ENCODE measurements at places on chromosomes 1 and 21.

DNA sequence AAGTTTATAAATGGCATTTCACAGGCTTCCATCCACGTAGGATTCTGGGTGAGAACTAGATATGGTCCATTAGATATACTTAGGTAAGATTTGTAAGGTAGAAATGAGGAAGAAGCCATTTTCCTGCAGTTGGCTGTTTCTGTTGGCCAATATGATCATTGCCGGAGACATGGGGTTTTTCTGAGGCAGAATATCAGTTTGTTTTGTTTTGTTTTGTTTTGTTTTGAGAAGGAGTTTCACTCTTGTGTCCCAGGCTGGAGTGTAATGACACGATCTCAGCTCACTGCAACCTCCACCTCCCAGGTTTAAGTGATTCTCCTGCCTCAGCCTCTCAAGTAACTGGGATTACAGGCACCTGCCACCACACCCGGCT lies 8.7 kb upstream of the EYA3 start:
- no peak for DNase-seq

GRCh38 chr1:51372561-51372960 lies 42.2 kb upstream of the TTC39A start:
- DNase-seq: no peak

- DNase-seq: no peak
Measured at GRCh38 chr1:183091181-183091580, 68.0 kb downstream of the LAMC1 start.

- DNase-seq: no peak
Measured at GRCh38 chr1:168845140-168845539, 116.1 kb upstream of the DPT start.

DNA sequence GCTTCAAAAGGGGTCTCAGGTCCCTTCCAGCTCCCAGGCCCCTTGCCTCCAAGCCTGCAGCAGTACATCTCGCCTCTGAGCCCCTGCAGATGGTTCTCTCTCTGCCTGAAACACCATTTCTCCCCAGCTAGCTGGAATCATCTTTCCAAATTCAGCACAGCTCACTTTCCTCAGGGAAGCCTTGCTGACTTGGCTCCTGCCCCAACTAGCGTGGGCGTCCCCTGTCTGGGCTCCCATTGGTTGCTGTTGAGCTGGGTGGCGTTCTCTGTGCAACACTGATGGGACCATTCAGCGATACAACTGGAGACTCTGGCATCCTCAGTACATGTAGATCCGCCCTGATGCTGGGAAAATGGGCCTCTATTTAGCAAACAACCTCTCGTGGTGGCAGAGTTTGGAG lies 141.3 kb upstream of the IGSF21 start:
- DNase-seq: no peak

DNA sequence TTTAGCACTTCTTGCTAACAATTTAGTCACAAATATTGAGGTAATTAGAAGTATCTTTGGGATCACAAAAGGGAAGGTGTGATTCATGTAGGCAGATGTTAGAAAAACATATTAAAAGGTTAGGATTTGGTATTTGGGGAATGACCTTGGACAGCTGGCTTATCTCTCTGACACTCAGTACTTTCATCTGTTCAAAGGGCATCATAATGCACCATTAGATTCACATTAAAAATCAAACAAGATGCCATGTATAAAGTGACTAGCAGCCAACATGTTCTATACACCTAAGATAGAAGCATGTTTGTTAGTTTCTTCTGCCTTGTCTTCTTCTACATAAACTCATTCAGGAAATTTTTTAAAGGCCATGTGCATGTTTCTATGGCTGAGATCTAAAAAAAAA lies 56.5 kb upstream of the ESRRG start:
- no peak for DNase-seq

DNA sequence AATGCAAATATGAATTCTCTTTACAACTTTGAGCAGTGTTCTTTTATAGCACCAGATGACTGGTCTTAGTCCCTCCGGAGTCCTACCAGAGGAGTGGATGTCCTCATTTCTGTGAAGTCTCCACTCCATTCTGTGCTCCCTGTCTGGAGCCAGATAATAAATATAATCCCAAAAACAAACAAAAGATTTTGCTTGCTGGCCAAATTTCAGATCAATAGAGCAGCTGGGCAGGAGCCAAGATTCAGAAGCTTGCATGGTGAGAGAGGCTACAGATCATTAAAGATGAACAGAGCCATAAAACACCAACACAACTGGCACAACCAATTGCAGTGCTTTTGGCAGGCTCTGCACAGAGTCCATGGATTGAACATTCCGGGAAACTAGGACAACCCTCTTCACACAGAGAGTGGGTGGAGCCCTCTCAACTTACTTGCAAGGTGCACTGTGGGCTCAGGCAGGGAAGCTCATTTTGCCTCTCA lies 231.5 kb upstream of the SNX7 start:
- DNase-seq: no peak

- no peak for DNase-seq
Measured at GRCh38 chr1:17289721-17290120, 18.3 kb upstream of the PADI4 start.

- DNase-seq: no peak
Measured at GRCh38 chr1:198357937-198358336, 182.5 kb downstream of the ATP6V1G3 start.

DNA sequence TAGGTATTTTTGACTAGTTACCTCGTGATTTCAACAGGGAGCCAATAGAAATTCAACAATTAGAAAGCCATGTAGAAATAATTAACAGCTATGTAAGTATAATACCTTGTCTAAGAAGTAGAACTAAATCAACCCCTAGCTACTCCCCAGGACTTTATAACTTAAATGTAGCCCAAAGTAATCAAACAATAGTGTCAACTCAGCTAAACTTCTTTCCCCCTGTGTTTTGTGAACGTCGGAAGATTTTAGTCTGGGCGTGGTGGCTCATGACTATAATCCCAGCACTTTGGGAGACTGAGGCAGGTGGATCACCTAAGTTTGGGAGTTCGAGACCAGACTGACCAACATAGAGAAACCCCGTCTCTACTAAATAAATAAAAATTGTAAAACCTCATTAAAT lies 579.9 kb upstream of the NCAM2 start:
- DNase-seq: no peak

- DNase-seq: no peak
Measured at GRCh38 chr1:208782186-208782585, 538.0 kb upstream of the PLXNA2 start.

GRCh38 chr1:43269627-43270375 lies at the start of gene TMEM125:
TSS of gene TMEM125 (plus strand) at chr1:43269983. CDS start at chr1:43272723, 2,740 bp downstream.
- DNase-seq: no peak

DNA sequence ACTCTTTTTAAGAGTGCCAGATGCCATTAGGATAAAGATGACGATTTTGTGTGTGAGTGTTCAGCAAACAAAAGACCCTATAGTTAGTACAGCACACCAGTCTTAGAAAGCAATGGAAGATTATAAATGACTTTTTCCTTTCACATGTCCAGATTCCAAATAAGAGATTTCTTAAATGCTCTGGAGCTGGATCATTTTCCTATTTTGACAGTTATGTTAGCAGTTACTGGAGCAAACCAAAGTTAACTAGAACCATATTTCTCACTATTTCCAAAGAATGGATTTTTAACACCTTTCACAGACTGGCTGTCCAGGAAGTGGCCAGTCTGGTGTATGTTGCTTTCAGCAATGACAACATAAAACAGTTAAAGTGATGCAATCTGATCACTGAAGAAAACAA lies 905.8 kb upstream of the ADGRL2 start:
- no peak for DNase-seq

DNA sequence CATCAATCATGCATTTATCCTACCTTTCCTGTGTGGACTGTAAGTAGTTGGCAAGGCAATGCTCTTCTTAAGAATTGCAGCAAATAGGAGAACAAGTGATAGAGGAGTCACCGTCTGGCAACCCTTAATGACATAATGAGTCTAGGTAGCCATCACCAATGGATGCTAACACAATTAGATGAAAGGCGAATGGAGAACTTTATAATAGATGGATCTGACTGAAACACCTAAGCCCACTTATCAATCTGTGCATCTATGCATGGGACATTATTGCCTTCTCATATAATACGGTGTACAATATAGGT lies 18.9 kb upstream of the CAPN8 start:
- DNase-seq: no peak

DNA sequence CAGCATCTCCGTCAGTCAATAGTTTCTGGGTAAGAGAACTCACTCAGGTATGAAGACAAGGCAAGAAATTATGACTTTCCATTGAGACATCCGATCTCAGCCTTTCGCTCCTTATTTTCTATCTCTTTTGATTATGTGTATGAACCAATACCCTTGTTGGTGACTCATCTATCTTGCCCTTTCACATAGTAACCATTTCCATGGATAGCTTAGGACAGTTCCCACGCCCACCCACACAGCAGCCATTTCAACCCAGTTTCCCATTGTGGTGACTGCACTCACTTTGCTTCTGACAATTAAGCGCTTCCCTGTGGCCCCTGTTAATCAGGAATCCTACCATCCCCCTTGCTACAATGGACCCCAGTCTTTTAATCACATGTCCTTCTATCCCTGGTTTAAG lies 210.6 kb upstream of the ADGRL2 start:
- no peak for DNase-seq

- DNase-seq: no peak
Measured at GRCh38 chr1:53644909-53645689, 93.9 kb downstream of the GLIS1 start.

DNA sequence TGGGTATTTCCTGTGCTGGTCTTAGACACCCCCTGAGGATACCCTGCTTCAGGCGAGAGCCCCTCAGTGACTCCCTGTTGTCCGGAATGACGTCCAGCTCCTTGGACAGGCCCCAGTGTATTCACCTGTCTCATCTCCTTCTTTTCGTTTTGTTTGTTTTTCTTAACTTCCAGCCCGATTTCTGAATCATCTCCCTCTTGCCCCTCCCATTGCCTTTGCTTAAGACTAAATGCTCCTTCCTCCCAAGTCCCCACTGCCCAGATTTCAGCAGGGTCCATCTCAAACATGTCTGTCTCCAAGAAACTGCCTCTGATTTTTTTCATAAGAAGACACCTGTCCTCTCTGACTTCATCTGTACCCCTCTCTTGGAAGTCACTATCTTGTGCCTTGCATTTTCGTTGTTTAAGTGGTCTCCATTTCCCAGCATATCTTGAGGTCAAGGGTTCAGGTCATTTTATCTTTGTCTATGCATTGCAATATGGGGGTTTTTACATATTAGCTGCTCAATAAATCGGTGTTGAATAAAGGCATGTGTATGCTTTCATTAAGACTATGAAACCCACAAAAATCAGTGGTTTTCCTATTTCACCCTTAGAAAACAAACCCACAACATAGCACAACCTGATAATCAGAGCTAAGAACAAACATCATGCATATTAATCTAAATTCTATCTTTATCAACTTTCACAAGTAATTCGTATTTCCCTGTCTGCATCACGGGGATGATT lies 58.4 kb upstream of the LGALS8 start:
- no peak for DNase-seq

GRCh38 chr1:212752934-212753497 lies 38.6 kb downstream of the NSL1 start:
- DNase-seq: no peak

DNA sequence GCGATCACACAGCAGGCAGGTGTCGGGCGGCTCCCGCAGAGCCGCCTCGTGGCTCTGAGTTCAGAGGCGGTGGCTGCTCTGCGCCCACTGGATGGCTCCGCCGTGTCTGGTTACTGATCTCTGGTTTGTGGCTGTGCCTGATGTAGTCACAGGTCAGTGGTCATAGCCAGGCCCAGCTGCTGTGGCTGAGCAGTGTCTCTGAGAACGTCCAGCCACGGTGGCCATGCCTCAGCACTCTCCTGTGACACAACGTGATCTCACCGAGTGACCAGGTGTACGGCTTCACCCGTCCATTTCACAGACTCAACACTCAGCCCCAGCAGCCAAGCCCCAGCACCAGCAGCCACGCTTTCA lies 61.2 kb downstream of the KCNN3 start:
- DNase-seq: no peak

DNA sequence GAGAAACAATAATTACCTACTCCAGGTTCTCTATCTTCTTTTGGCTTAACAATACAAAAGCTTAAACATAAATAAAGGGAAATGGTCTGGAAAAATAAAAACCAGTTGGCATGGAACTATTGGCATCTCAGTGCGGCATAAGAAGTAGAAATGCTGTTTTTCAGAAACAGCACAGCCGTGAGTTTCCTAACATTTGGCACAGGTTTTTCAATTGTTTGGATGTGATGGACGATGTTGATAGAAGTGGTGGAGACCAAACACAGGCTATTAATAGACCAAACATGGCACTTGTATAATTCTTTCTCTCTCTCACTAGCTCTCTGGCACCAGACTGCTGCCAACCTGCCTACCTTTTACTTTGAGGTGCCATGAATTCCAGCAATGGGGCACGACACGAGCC lies 36.2 kb downstream of the KCNN3 start:
- DNase-seq: no peak

DNA sequence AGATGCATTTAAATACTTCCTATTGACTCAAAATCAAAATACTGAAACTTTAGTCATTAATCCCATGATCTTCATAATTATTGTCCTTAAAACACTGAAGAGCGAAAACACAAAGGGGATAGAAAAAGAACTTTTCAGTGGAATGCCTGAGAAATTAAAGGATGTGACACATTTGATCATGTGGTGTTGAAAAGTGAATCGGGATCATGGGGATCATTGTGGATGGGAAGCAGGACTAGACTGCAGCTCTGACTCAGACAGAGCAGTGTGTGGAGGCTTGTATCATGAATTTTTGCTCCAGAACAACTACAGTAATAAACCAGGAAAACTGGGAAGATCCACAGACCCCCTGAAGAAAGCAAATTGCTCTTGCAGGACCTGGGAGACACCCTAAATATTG lies 161.1 kb upstream of the CXADR start:
- DNase-seq: no peak

- no peak for DNase-seq
Measured at GRCh38 chr21:15682977-15683376, 46.8 kb upstream of the USP25 start.

DNA sequence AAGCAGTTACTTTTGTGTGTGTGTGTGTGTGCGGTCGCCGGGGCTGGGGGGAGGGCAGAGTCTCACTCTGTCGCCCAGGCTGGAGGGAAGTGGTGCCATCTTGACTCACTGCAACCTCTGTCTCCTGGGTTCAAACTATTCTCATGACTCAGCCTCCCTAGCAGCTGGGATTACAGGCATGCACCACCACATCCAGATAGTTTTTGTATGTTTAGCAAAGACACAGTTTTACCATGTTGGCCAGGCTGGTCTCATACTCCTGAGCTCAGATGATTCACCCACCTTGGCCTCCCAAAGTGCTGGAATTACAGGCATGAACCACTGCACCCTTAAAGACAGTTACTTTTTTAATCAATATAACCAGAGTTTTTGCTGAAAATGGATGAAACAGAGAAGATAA lies 207.0 kb downstream of the PTPRC start:
- DNase-seq: no peak

- DNase-seq: no peak
Measured at GRCh38 chr1:170146720-170147263, 1.0 kb downstream of the NTMT2 start.

- DNase-seq: no peak
Measured at GRCh38 chr21:33023574-33024200, 2.0 kb upstream of the OLIG2 start.
